ENCODE measurements at places on chromosomes 7 and 10. TPM values are rescaled to one million over a fixed set of nuclear protein-coding genes. Genes with fewer than 3 reads are reported as not detected.

DNA sequence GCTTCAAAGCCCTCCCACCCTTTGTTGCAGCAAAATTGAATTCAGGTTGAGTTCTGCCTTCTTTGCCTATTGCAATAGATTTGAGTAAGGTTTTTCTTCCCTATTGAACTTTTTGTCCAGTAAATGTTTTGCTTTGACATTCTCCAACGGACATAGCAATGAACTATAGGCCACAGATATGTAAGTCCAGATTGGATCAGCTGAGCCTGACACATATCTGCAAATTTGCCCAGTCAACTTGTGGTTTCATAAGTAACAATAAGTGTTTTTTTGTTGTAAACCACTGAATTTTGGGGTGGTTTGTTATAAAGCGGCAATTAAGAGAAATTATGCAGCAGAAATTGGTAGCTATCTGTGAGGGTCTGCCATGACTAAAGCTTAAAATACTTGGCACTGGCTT is 332.1 kb upstream of the SORCS1 start:
- no peaks in the 10 kb centered on the region for H3K36me3 ChIP-seq
- no peaks in the 10 kb centered on the region for H3K4me1 ChIP-seq
- no peaks in the 10 kb centered on the region for H3K27me3 ChIP-seq
- H3K27ac ChIP-seq = no peak overlapping the region
- H3K4me3 ChIP-seq = no peak overlapping the region
- no peak for DNase-seq

KIAA1217 gene
- 9.0 TPM for polyA plus RNA-seq

GRCh38 chr7:157278791-157279724 is 57.7 kb upstream of the DNAJB6 start:
- no peak overlapping the region for H3K27ac ChIP-seq
- no peaks in the 10 kb centered on the region for H3K27me3 ChIP-seq
- DNase-seq = peak; percentile 71
- H3K4me3 ChIP-seq = peak overlapping the region; percentile 43
- peaks cover 3% of the 10 kb centered on the region for H3K4me1 ChIP-seq

- no peaks in the 10 kb centered on the region for H3K27me3 ChIP-seq
- H3K36me3 ChIP-seq = no peaks in the 10 kb centered on the region
- H3K4me1 ChIP-seq = no peaks in the 10 kb centered on the region
- DNase-seq = no peak
- H3K4me3 ChIP-seq = no peak overlapping the region
These were observed 137.2 kb upstream of the EFCAB10 start for GRCh38 chr7:105718511-105718925.

DNA sequence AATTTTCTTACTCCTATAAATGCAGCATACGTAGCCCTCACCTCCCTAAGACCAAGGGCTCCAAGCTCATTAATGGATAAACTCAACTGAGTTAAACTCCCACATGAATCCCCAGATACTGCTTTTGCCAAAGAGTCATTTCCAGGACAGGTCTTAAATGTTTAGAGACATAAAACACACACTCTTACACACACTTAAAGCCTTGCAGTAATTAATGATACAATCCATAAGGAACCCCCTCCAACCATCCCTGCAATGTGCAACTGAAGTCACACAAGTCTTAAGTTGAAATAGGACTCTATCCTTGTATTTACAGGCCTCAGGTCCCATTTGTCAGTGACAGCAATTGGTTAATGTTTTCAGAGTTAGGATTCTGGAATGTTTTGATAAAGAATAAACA is 194.1 kb downstream of the FANK1 start:
- no peak overlapping the region for H3K27ac ChIP-seq
- H3K27me3 ChIP-seq = no peaks in the 10 kb centered on the region
- no peaks in the 10 kb centered on the region for H3K36me3 ChIP-seq
- no peak overlapping the region for H3K4me3 ChIP-seq
- H3K4me1 ChIP-seq = no peaks in the 10 kb centered on the region
- no peak for DNase-seq

IKZF1 gene
- polyA plus RNA-seq = 1.8 TPM

GRCh38 chr7:26526265-26526587 is 234.6 kb downstream of the SNX10 start:
- no peak for DNase-seq
- no peaks in the 10 kb centered on the region for H3K36me3 ChIP-seq
- no peaks in the 10 kb centered on the region for H3K4me1 ChIP-seq
- no peak overlapping the region for H3K4me3 ChIP-seq
- H3K27me3 ChIP-seq = peaks cover 4% of the 10 kb centered on the region

- no peaks in the 10 kb centered on the region for H3K4me1 ChIP-seq
- no peak overlapping the region for H3K4me3 ChIP-seq
- no peak for DNase-seq
- no peaks in the 10 kb centered on the region for H3K27me3 ChIP-seq
These were observed 26.7 kb downstream of the ZNF277 start for GRCh38 chr7:112233048-112233697.

SLC16A9 gene
- polyA plus RNA-seq = 2.4 TPM

HOXA4 gene
- 2.4 TPM for polyA plus RNA-seq

DNA sequence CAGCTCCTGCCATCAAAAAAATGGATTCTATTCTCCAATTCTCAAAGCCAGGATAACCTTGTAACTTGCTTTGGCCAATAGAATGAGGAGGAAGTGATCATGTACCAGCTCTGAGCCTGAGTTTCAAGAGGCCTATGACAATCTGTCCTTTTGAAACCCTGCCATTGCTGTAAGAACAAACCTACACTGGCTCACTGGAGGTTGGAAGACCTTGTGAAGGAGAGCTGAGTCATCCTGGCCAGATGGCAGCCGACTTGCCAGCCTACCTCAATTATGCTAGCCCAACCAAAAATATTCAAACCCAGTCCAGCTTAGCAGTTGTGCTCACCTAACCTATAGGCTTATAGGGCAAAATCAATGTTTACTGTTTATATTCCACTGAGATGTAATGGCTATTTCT is 93.0 kb downstream of the HGF start:
- no peak overlapping the region for H3K4me3 ChIP-seq
- no peaks in the 10 kb centered on the region for H3K4me1 ChIP-seq
- no peak for DNase-seq
- no peaks in the 10 kb centered on the region for H3K27me3 ChIP-seq

DYDC2 gene
- 0.64 TPM for polyA plus RNA-seq

- no peak overlapping the region for H3K4me3 ChIP-seq
- no peaks in the 10 kb centered on the region for H3K27me3 ChIP-seq
- H3K27ac ChIP-seq = no peak overlapping the region
- no peaks in the 10 kb centered on the region for H3K36me3 ChIP-seq
These were observed 6.0 kb upstream of the FAM170B start for GRCh38 chr10:49139846-49140195.

GRCh38 chr7:91463330-91463729 is 199.1 kb downstream of the FZD1 start:
- H3K4me3 ChIP-seq = no peak overlapping the region
- H3K27me3 ChIP-seq = no peaks in the 10 kb centered on the region
- DNase-seq = no peak
- H3K27ac ChIP-seq = no peak overlapping the region

DNA sequence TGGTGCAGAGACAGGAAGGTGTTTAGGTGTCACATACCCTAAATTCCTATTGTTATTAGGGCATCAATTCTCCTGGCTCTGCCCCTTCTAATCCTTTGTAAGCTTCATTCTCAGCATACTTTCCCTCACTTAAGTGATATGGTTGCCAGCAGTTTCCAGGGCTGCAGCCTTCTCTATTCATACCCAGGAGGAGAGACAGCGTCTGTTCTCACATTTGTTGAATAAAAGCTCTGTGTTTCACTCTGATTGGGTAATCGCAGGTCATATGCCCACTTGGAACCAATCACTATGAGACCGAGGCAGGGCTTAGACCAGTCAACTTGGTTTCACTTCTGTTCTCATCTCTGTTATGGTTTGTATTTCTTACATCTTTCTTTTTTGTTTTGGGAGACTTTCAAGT is 109.6 kb upstream of the MTPN start:
- DNase-seq = peak; percentile 33
- no peaks in the 10 kb centered on the region for H3K4me1 ChIP-seq
- H3K36me3 ChIP-seq = no peaks in the 10 kb centered on the region
- H3K27ac ChIP-seq = no peak overlapping the region
- H3K27me3 ChIP-seq = no peaks in the 10 kb centered on the region

DNA sequence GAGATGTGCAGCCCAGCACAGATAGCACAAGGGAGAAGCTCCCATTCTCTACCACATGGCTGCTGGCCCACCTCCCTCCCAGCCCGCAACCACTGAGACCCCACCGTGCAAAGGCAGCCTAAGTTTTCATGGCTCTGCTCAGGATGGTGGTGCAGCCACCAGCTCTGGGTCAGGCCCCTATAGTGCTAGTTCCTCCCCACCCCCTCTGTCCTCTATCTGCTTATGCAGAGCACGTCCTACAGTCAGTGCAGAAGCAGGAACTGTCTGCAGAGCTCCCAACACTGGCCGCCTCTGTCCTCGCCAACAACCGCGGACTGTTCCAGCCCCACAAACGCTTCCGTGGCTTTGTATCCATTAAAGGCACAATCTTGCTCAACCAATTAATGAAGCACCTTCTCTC is 278.9 kb downstream of the GRID1 start:
- no peaks in the 10 kb centered on the region for H3K36me3 ChIP-seq
- no peak overlapping the region for H3K27ac ChIP-seq
- DNase-seq = no peak
- no peak overlapping the region for H3K4me3 ChIP-seq
- H3K4me1 ChIP-seq = no peaks in the 10 kb centered on the region

GRCh38 chr7:127983804-127984332 is 47.4 kb downstream of the LRRC4 start:
- H3K27me3 ChIP-seq = no peaks in the 10 kb centered on the region
- no peaks in the 10 kb centered on the region for H3K4me1 ChIP-seq
- H3K36me3 ChIP-seq = no peaks in the 10 kb centered on the region
- H3K4me3 ChIP-seq = no peak overlapping the region
- no peak for DNase-seq

GRCh38 chr10:104109908-104110662 is 11.9 kb upstream of the SFR1 start:
- no peak overlapping the region for H3K4me3 ChIP-seq
- peak overlapping the region; percentile 55 for H3K27ac ChIP-seq
- H3K36me3 ChIP-seq = no peaks in the 10 kb centered on the region
- H3K4me1 ChIP-seq = no peaks in the 10 kb centered on the region

GRCh38 chr10:131968949-131969348 is 12.8 kb downstream of the BNIP3 start:
- H3K36me3 ChIP-seq = no peaks in the 10 kb centered on the region
- H3K27ac ChIP-seq = no peak overlapping the region
- no peak for DNase-seq
- no peak overlapping the region for H3K4me3 ChIP-seq

GRCh38 chr10:122656308-122656705 is 43.3 kb downstream of the C10orf120 start:
- H3K4me3 ChIP-seq = no peak overlapping the region
- no peak for DNase-seq
- no peak overlapping the region for H3K27ac ChIP-seq
- no peaks in the 10 kb centered on the region for H3K4me1 ChIP-seq
- H3K36me3 ChIP-seq = no peaks in the 10 kb centered on the region

GRCh38 chr7:31234836-31235605 is 105.5 kb downstream of the NEUROD6 start:
- no peak for DNase-seq
- H3K27me3 ChIP-seq = no peaks in the 10 kb centered on the region
- H3K4me1 ChIP-seq = no peaks in the 10 kb centered on the region
- no peak overlapping the region for H3K27ac ChIP-seq
- H3K4me3 ChIP-seq = no peak overlapping the region
- H3K36me3 ChIP-seq = no peaks in the 10 kb centered on the region

OR2A5 gene
- not detected for polyA plus RNA-seq

IFIT1B gene
- 0.04 TPM for polyA plus RNA-seq

SFTPA1 gene
- polyA plus RNA-seq = not detected

GRCh38 chr7:25694699-25695098 is 457.3 kb upstream of the NFE2L3 start:
- no peaks in the 10 kb centered on the region for H3K36me3 ChIP-seq
- H3K4me3 ChIP-seq = no peak overlapping the region
- H3K27me3 ChIP-seq = peaks cover 2% of the 10 kb centered on the region
- no peak overlapping the region for H3K27ac ChIP-seq
- no peaks in the 10 kb centered on the region for H3K4me1 ChIP-seq
- DNase-seq = no peak

MYO1G gene
- polyA plus RNA-seq = 4.1 TPM

GRCh38 chr10:93757801-93758507 is at the start of gene LGI1:
LGI1 (plus strand) TSS chr10:93757936; CDS start chr10:93758145, 209 bp downstream.
- H3K4me1 ChIP-seq = no peaks in the 10 kb centered on the region
- no peaks in the 10 kb centered on the region for H3K36me3 ChIP-seq
- peaks cover 13% of the 10 kb centered on the region for H3K27me3 ChIP-seq

GRCh38 chr7:69436946-69437345 is 161.3 kb upstream of the AUTS2 start:
- no peaks in the 10 kb centered on the region for H3K27me3 ChIP-seq
- peaks cover 3% of the 10 kb centered on the region for H3K4me1 ChIP-seq
- no peak overlapping the region for H3K4me3 ChIP-seq
- no peak for DNase-seq
- no peak overlapping the region for H3K27ac ChIP-seq

OPN1SW gene
- 0.13 TPM for polyA plus RNA-seq

GRCh38 chr7:93359520-93360198 is 127.5 kb downstream of the VPS50 start:
- no peak for DNase-seq
- H3K4me1 ChIP-seq = no peaks in the 10 kb centered on the region
- peaks cover 3% of the 10 kb centered on the region for H3K36me3 ChIP-seq
- H3K4me3 ChIP-seq = no peak overlapping the region
- no peak overlapping the region for H3K27ac ChIP-seq

DNA sequence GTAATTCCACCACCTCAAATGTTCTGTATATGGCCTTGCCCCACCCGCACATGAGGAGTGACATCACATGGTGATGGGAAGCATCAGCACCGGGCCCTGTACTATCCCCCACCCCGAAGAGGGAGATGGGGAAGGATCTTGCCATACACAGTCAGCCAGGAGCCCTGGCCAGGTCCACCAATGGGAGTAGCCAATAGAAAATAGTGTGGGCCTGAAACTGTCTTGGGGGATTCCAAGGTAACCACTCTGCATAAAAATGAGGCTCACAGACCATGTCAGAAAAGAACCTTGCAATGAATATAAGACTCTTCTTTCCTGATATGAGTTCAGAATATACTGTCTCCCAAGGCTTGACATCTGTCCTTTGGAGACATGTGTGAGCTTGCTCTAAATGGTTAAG is 51.1 kb downstream of the ADRB1 start:
- H3K27ac ChIP-seq = no peak overlapping the region
- no peak for DNase-seq
- no peaks in the 10 kb centered on the region for H3K36me3 ChIP-seq
- H3K27me3 ChIP-seq = no peaks in the 10 kb centered on the region
- H3K4me3 ChIP-seq = no peak overlapping the region
- no peaks in the 10 kb centered on the region for H3K4me1 ChIP-seq

BAZ1B gene
- 28.1 TPM for polyA plus RNA-seq

GTF2IRD1 gene
- 7.0 TPM for polyA plus RNA-seq

ST8SIA6 gene
- polyA plus RNA-seq = not detected

DNA sequence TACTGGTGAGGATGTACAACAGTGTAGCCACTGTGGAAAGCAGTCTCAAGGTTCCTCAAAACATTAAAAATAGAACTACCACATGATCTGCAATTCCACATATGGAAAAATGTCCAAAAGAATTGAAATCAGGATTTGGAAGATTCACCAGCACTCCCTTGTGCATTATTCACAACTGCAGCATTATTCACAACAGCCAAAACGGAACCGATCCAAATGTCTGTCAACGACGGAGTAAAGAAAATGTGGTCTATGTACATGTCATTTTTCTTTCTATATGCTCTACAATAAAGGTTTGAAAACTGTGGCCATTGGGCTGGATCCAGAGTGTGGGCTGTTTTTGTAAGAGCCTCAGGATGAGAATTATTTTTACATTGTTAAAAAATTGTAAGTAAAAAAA is 1206.1 kb upstream of the CELF2 start:
- no peak overlapping the region for H3K4me3 ChIP-seq
- H3K36me3 ChIP-seq = no peaks in the 10 kb centered on the region
- no peaks in the 10 kb centered on the region for H3K27me3 ChIP-seq
- no peaks in the 10 kb centered on the region for H3K4me1 ChIP-seq
- H3K27ac ChIP-seq = no peak overlapping the region

Data from small intestine (tissue), 16 donors.